ENCODE measurements at places on chromosomes 5 and 9.

DNA sequence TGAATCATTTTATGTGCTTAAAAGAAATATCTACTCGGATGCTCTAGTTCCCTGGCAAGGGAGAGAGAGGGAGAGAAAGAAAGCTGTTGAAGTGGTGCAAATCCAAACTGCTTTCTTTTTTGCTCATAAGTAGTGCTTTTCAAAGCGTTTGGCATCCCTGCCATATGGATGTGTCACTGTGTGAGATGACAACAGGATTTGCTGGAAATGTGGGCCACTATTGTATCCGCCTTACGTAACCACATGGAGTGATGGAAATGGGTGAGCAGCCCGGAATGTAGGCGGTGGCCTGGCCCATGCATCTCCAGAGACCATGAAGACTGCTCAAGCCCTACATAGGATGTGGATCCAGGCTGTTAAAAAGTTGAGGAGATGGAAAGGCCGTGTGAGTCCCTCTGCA, 30.8 kb downstream of the TJP2 start:
- DNase-seq, result no peak

DNA sequence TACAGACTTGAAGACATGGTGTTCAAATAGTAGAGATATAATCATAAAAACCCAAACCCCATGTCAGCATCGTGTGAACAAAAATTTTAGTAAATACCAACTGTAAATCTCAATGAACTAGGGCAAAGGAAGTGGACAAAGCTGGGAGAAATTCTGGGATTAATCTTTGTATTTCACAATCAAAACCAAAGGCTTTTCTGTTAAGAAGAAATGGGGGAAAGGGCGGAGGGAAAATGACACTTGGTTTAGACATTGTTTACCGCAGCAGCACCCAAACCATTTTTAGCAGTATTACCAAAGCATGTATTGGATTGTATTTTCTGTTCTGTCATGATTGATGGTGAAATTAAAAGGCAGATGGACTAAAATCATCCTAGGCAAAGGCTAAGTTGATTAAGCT, 134.2 kb upstream of the PRSS3 start:
- DNase-seq, result no peak

DNA sequence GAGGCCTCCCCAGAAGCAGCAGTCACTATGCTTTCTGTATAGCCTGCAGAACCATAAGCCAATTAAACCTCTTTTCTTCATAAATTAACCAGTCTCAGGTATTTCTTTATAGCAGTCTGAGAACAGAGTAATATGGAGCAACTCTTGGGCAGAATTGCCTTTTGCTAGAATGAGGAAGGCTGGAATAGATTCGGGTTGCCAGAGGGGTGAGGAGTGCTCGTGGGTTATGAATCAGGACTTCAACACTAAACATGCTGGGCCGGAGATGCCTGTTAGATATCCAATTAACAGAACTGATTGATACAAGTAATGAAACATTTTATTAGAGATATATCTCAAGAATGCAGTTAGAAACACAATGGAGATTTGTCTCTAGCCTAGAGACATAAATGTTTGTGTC, 140.9 kb upstream of the MAP3K1 start:
- DNase-seq, result no peak

DNA sequence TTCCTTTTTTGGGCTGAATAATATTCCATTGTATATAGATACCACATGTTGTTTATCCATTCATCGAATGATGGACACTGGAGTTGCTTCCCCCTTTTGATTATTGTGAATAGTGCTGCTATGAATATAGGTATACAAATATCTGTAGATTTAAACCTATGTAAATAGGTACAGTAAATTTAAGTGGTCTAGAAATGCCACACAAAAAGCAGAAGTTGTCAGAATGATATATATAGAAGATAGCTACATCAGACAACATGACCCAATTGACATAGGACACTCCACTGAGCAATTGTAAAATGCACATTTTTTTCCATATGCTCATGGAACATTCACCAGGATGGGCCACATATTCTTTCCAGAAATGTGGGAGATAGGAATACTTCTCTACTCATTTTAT, 77.6 kb downstream of the SMIM15 start:
- no peak for DNase-seq

- DNase-seq, result no peak
These were observed 1.4 kb downstream of the IL11RA start for GRCh38 chr9:34653151-34654072.

- no peak for DNase-seq
These were observed 19.3 kb downstream of the FYB1 start for GRCh38 chr5:39200081-39200480.

GRCh38 chr5:13662626-13663025, 281.9 kb downstream of the DNAH5 start:
- DNase-seq, result no peak

- DNase-seq, result no peak
These were observed 51.0 kb downstream of the ST8SIA4 start for GRCh38 chr5:100852051-100852450.

GRCh38 chr5:139443831-139444453, 4.6 kb upstream of the DNAJC18 start:
- no peak for DNase-seq

- DNase-seq, result no peak
These were observed 280.4 kb downstream of the MEF2C start for GRCh38 chr5:88602584-88602983.

DNA sequence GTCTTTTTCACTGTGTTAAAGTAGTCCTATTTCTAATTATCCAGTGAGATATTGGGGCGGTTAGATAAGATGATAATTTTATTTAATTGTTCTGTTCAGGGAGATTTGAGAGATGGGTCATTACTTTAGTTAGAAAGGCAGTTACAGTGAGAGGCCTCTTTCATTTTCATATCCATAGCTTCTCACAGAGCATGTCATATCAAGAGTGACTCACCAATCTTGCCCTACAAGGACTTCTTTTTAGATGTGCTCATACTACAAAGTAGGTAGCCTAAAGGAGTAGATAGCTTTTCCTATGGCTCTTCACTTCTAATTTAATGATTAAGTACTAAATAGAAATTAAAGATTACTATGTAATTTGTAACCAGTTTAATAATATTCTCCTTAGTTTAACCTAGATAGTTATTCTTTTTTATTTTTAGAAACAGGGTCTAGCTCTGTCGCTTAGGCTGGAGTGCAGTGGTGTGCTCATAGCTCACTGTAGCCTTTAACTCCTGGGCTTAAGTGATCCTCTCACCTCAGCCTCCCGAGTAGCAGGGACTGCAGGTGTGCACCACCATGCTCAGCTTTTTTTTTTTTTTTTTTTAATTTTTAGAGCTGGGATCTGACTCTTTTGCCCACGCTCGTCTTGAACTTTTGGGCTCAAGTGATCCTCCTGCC, 71.0 kb downstream of the FER start:
- DNase-seq, result no peak

- DNase-seq, result no peak
These were observed 148.8 kb downstream of the CCDC192 start for GRCh38 chr5:127851964-127852363.

GRCh38 chr5:125481506-125482465, 735.3 kb upstream of the ZNF608 start:
- no peak for DNase-seq

- DNase-seq, result no peak
These were observed 43.0 kb upstream of the UBAC1 start for GRCh38 chr9:136004219-136004618.

- no peak for DNase-seq
These were observed 41.9 kb downstream of the TEK start for GRCh38 chr9:27150746-27151406.

DNA sequence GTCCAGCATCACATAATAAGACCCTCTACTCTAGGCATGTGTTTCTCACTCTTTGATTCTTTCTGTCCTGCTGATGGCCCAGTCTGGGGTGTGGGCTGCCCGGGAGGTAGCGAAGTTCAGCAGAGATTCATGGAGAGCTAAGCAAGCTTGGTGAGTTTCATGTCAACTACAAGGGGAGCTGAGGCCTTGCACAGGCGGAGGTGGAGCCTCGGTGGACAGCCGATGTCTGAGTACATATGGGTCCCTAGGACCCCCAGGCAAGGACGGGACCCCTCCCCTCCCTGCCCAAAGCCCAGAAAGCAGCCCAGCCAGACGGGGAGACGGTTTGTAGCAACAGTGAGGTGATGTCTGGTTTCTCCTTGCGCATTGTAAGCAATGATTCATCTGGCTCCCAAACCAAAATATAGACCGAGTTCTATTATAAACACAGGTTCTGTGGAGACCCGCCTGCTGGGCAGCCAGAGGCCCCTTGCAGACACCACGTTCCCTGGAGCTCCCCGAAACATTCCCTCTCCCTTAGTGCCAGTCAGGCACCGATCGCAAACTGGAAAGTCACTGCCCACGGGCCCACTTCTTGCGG, 45.5 kb downstream of the COL27A1 start:
- no peak for DNase-seq

DNA sequence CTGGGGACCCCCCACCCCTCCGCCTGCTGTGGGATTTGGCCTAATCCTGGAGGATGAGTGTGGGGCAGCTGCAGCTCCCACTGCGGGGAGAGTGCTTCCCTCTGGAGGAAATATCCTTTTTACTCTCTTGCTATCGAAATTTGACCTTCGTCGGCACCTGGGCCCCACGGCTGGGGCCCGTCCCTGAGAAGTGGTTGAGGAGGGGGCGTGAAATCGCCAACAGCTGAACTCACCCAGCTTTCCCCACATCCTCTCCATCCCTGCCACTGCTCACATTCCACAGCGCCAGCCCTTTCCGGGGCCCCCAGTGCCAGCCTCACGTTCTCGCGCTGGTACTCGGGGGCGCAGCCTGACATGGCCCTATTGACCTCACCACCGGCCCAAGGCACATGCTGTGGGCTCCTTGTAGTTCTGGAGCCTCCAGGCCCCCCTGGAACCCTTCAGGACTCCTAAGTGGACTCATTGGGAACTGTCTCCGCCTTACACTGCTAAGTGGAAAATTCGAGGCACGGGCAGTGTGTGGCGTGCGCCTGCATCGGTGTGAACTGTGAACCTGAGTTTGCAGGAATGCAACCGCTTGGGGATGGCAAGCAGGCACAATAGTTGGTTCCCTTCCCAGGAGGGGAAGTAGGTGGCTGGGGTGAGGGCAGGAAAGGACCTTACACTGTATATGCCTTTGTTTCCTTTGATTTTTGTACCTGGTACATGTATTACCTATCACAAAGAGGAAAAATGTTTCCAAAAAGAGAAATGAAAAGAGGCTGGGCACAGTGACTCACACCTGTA, 19.2 kb downstream of the FGFR4 start:
- DNase-seq, result no peak

GRCh38 chr5:84303315-84303714, 81.4 kb downstream of the EDIL3 start:
- no peak for DNase-seq

- DNase-seq, result no peak
These were observed 20.8 kb downstream of the UGT3A2 start for GRCh38 chr5:36045895-36046294.

GRCh38 chr9:131717719-131718460, 22.0 kb downstream of the RAPGEF1 start:
- DNase-seq, result no peak

DNA sequence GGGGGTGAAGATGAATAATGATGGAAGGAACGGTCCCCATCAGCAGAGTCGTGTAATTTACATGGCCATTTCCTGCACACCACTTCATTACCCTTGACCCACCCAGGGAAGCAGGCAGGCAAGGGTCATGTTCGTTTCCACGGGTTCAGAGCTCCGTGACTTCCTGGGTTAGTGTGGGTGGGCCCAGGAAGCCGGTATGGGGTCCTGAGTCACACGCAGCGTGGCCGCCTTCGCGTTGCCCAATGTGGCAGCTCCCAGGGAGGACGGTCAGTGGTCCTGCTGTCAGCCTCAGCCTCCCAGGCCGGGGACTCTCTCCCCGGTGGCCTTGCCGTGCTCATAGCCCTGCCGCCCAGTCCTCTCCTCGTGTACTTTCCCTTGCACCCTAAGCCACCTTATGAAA, 5.1 kb upstream of the TERT start:
- DNase-seq, result no peak

- DNase-seq, result no peak
These were observed 10.3 kb upstream of the RIOK2 start for GRCh38 chr5:97193355-97193688.

DNA sequence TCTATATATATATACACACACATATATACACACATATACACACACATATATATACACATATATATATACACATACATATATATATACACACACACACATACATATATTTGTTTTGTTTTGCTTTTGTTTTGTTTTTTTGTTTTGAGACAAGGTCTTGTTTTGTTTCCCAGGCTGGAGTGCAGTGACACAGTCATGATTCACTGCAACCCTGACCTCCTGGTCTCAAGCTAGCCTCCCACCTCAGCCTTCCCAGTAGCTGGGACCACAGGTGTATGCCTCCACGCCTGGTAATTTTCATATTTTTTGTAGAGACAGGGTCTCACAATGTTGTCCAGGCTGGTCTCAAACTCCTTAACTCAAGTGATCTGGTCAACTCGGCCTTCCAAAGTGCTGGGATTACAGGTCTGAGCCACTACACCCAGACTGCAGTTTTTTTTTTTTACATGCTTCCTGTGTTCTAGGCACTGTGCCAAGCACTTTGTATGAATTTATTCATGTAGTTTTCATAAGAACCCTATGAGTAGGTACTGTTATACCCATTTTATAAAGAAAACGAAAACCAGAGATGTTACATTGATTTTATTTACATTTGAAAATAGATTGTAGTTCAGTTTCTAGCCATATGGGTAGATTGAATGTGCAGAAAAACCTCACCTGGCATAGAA, 120.7 kb downstream of the PBX3 start:
- no peak for DNase-seq

DNA sequence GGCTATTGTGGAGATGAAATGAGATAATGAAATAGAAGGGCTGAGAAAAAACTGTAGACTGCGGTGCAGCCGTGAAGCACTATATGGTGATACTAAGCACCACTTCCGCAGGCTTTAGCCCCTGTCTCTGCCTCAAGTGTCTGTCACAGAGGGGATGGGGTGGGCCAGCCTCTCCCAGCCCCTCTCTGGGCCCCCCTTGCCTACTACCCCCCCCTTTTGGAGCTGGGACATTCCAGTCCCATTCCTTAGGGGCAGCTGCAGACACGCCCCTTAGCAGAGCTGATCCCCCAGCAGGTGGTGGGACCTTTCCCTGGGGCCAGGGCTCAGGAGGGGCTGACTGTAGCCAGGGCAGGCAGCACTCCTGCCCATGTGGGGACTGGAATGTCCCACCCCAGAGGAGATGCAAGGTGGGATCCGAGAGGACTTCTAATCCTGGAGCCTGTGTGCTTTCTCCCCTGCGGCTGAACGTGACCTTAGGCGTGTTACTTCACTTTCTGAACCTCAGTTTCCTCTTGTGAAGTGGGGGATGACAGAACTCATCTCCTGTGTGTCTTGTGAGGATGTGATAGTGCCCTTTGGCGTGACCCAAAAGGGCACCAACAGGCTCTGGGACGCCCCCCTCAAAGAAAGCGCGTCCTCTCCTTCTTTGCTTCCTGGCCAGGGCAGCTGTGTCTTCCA, 1.9 kb downstream of the N4BP3 start:
- DNase-seq, result no peak

GRCh38 chr5:176381423-176381822, 7.0 kb downstream of the NOP16 start:
- no peak for DNase-seq

- no peak for DNase-seq
These were observed 183.6 kb downstream of the PTTG1 start for GRCh38 chr5:160605266-160605665.

GRCh38 chr5:180201051-180201987, 7.7 kb downstream of the RASGEF1C start:
- DNase-seq, result no peak

GRCh38 chr9:36401897-36402480, 1.9 kb upstream of the RNF38 start:
- no peak for DNase-seq
